Dermis microvascular lymphatic vessel endothelial cell (primary cell): ENCODE measurements at places on chromosomes 1 and 21. TPM values are rescaled to one million over a fixed set of nuclear protein-coding genes. Genes with fewer than 3 reads are reported as not detected.

The CR1L gene
- not detected in 2 replicates for total RNA-seq

DNA sequence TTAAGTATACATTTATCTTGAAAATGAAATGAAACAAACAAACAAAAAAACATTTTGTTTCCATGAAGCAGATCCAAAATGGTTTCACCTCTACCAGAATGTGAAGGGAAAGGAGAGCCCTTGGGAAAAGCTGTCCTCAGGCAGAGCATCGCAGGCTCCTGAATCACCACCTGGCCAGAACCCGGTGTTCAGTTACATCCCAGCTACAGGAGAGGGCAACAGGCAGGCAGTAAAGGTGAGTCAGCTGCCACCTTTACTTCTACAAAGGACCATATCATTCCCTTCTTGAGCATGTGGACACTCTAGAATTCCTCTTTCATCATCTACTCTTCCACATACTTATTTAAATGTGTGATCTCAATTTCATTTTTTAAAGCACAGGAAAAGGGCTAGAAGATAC, 151.2 kb downstream of the PIGK start:
- no peak for DNase-seq

DNA sequence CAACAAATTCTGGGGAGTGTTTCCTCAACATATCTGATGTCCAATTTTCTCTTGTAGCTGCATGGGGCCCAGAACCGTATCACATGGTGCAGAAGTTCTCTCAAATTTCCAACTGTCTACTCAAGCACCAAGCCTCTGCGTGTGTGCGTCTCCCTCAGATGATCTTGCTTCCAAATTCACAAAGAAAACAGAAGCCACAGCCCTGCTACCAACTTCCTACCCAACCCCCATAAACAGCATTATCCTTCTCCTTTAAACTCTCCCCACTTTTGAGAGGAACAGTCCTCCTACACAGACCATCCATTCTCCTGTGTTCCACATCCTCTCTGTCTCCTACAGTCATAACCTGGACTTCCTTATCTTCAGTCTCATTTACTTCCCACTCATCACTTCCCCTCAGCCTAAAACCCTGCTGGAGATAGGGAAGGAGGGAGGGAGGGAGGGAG, 354.1 kb downstream of the SMYD3 start:
- no peak for DNase-seq

- no peak for DNase-seq
Measured at GRCh38 chr1:20271498-20272400, 18.9 kb upstream of the VWA5B1 start.

The IGSF21 gene
- not detected in 2 replicates for total RNA-seq

The DMRTA2 gene
- under 0.01 TPM in 1 of 2 replicates, not detected in the other for total RNA-seq
